Stimulated activated memory B cell treated with anti-CD40 and anti-IgM and Interleukin-4, amounts not matched to agents 10 μg/mL and 1 μg/mL and 100 μg/mL, for 72 hours (primary cell): ENCODE measurements at places on chromosomes 16 and 17.

DNA sequence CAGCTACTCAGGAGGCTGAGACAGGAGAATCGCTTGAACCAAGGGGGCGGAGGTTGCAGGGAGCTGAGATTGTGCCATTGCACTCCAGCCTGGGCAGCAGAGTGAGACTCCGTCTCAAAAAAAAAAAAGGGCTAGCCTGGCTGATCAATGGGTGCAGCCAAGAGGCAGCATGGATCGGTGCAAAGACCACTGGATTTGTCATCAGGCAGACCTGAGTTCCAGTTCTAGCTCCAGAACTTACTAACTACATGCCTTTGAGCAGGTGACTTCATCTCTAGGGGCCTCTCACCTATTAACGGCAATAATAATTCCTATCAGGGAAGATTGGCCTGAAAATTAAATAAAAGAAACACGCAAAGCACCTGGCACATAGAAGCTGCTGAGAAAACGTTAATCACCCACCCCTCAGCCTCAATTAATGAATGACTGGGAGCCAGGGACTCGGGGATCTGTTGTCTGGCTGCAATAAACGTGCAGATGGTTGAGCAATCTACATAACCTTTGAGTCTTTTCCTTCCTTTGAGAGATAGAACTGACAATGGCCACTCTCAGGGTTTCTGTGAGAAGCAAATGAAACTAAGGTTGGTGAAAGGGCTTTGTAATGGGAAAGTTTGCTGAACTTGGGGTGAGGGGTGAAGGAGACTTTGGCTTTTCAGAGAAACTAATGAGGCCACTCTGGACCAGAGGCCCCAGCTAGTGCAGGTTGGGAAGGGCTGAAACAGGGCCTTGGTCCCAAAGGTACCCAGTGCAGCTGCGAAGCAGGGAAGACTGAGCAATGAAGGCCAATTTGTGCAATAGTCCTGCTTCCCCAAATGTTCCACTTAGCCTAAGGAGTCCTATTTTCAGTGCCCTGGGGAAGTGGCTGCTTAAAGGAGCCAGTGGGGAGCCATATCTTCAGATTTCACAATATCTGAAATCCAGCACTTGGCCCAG is 7.6 kb downstream of the SEZ6L2 start:
- no peak for ATAC-seq

- ATAC-seq, result no peak
Observed at GRCh38 chr16:8569650-8570346, 20.5 kb downstream of the TMEM114 start.

DNA sequence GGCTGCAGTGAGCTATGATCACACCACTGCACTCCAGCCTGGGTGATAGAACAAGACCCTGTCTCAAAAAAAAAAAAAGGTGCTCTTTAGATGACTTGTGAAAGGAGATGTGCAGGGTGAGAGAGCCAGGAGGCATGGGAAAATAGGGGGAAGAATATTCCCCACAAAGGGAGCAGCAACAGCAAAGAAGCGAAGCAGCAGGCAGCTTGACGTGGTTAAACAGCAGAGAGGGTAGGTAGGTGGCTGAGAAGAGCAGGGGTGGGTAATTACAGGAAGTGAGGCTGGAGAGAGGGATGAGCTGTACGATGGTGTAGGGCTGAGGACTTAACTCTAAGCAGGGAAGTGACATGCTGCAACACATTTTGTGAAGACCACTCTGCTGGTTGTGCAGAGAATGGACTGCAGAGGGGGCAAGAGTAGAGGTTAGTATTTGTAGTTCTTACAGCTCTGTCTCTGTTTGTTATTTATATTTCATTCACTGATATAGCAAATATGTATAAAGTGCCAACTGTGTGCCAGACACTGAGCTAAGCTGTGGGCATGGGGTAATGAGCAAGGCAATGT is 1.6 kb downstream of the HEATR3 start:
- no peak for ATAC-seq

- ATAC-seq, result no peak
Observed at GRCh38 chr17:5413682-5414081, 5.8 kb downstream of the NUP88 start.

DNA sequence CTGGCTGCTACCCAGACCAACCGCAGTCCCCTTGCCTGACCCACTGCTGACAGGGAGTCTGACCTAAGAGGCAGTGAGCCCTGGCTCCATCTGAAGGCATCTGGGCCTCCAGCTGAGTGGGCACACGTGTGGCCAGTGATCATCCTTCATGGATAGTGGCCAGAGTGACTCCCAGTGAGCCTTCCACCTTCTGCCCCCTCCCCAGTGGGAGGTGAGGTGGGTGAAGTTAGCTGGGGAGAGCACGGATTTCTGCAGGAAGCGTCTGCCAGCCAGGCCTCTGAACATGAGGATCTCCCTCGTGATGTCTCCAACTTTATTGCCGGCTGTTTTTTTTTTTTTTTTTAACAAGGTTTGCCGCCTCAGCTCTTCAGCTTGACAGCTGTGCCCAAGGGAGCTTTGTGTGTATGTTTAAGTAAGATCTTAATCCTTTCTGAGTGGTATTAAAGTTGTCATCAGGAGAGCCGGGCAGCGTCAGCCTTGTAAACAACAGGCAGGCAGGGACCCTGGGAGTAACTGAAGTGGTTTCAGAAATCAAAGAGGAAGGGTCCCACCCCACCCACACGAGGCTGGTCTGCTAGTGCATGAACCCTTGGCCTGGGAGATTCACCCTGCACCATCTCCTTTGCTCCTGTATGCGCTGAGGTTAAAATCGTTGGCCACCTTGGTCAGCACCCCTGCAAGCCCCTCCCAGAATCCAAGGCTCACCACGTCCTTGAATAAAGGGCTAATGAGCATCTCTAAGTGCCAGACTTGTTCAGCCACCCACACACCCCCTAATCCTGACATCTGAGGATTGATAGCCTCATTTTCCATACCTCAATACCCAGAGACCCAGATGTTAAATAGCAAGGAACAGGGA is 33.3 kb downstream of the RHBDL3 start:
- no peak for ATAC-seq

- no peak for ATAC-seq
Observed at GRCh38 chr17:39870776-39871175, 2.8 kb downstream of the ZPBP2 start.

- ATAC-seq, result no peak
Observed at GRCh38 chr17:67139784-67140665, 95.7 kb downstream of the CACNG1 start.

- no peak for ATAC-seq
Observed at GRCh38 chr16:58032710-58033293, 7.2 kb downstream of the MMP15 start.

- no peak for ATAC-seq
Observed at GRCh38 chr16:67105881-67106280, 3.9 kb upstream of the PHAF1 start.

- no peak for ATAC-seq
Observed at GRCh38 chr16:81912395-81912794, 98.9 kb downstream of the SDR42E1 start.

DNA sequence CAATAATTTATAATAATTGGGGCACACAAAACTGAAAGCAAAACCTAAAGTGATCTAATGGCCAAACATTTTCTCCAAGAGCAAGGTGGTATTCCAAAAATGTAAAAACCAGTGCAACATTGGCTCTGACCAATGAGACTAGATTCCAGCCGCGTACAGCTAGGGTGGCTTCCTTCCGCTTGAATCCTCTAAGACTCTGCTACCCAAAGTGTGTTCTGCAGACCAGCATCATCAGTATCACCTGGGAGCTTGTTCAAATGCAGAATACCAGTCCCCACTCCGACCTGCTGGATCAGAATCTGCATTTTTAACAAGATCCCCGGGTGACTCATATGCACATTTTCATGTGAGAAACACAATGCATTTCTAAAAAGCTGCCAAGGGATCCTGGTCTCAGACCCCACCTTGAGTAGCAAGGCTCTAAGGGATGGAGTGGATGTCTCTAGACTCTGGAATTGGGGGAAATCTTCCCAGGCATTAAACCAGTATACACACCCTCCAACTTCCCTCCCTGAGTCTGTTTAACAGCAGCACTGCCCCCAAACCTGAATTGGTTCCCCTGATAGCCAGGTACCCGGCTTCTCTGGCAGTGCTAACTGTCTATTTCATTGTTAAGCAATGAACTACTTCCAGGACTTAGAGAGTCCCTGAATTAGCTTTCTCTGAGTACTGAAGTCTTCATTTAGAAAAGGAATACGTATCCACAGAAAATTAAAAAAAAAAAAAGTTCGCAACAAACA is 118.2 kb downstream of the HS3ST2 start:
- ATAC-seq, result no peak

DNA sequence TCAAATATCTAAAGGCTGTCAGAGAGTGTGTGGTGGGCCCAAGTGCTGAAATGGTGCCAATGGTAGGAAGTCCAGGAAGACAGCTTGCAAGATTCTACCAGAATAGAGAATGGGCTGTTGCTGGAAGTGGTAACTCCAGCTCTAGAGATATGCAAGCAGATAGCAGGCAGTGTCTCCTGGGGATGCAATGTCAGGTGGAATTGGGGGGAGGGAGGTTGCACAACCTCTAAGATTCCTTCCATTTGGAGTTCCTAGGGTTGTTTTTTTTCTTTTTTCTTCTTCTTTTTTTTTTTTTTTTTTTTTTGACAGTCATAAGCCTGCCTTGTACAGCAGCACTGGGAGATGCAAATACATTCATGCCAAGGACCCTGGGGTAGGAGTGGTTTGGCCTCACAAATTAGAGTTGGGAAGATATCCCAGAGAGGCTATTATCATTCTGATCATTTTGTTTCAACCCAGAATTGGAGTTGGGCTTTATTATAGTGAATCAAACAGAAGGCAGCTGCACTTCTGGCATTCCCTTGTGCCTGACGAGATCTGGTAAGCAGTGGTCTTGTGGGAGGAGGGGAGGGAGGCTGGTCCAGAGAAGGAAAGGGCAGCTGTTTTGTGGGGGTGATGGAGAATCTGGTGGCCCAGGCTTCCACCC is 51.1 kb downstream of the SLC6A2 start:
- no peak for ATAC-seq

DNA sequence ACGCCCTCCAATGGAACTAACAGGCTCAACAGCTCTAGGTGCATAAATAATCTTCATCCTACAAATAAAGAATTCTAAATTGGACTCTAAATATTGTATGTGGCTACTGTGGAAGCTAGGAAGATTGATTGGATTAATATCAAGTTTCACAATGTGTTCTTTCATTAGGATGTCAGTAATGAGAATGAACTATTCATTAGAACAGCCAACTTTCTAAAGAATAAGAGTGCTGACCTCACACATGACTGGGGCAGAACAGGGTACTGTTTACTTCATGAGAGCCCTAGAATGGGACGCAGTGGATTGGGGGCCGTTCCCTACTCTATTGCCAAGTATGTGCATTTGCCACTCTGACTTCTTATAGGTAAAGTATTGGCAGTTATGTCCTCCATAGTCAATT is 528.2 kb upstream of the RBFOX1 start:
- no peak for ATAC-seq

GRCh38 chr16:19532601-19533000 is 8.9 kb downstream of the CCP110 start:
- no peak for ATAC-seq

DNA sequence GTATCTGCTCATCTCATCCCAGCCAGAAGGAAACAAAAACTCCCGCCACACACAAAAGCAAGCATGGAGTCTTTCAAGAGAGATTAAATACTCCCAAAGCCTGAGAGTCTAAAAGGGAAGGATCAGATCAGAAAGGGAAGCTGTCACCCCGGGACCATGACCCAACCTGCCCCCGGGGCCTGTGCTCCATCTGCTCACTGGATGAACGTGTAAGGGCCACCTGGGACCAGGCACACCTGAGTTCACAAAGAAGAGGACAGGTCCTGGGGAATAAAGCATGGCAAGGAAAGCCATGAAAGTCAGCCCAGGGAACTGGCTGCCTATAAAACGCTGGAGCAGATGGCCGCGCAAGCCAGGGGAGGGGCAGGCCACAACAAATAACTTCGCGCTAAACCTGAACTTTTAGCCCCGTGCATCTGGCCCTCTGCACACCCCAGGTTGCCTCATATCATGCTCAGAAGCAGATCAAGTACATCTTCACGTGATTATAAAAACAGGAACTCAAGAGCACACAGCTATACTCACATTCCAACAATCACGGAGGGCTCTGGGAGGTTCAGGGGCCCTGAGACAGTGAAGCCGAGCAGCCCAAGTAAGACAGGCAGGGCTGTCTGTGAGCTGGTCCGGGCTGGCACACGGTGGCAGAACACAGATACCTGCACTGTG is 3.4 kb downstream of the TMEM11 start:
- no peak for ATAC-seq

- ATAC-seq, result peak; percentile 79
Observed at GRCh38 chr17:56592487-56593085, 913 bp upstream of the NOG start.

GRCh38 chr16:19278403-19278802 is 7.1 kb upstream of the CLEC19A start:
- ATAC-seq, result no peak

GRCh38 chr16:66476328-66477027 is 49.4 kb downstream of the BEAN1 start:
- no peak for ATAC-seq

GRCh38 chr16:49482690-49483089 is 109.1 kb downstream of the C16orf78 start:
- ATAC-seq, result no peak

DNA sequence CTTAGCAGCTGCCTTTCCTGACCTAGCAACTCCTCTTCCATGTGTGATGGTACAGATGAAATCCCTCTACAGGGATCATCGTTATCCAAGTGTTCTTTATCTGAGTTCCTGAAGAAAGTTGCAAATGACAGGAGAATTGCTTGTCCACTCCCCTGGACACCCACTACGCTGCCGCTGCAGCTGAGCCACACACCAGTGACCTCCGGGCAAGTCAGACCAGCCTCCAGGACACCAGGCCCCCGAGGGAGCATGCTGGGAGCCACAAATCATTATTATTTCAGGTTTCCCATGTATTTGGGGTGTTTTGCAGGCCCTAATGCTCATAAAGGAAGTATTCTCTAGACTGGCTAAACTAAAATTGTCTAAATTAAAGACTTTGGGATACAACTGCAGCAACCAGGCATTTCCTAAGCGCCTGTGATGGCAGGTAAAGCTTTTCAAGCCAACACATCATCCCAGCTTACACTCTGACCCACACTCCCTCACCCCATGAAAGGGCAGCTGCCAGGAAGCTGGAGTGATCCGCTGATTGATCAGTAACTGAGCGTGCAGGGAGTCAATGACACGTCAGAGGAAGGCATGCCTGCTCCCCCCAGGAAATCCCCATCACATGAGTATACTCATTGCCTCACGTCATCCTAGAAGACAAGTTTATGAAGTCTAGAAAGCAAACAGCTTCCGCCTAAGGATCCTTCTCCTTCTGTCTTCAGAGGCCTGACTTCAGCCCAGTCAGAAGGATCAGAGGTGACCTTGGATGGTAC is 14.4 kb downstream of the FA2H start:
- ATAC-seq, result peak; percentile 65

DNA sequence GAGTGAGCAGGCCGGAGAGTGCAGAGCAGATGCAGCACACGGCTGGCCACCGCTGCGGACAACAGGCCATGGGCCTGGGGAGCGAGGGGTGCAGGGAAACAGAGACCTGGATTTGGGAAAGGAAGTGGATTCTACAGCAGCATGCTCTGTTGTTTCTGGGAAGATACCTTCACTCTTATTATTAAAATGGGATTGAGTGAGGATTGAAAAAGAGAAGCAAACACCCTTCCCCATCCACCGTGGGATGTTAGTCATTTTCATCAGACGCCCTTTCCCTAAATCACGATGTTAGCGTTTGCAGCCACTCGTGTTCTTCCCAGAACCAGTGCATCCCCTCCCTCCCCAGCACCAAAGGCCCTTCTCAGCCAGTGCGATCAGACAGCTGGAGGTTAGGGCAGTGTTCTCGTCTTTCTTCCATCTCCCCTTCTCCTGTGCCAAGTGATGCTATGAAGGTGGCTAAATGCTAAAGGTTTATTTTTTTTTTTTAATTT is 196.5 kb upstream of the CHMP6 start:
- ATAC-seq, result no peak
